ENCODE measurements at places on chromosomes 2 and 18.

- no peak for DNase-seq
Measured at GRCh38 chr18:63701952-63702351, 808 bp upstream of the SERPINB11 start.

DNA sequence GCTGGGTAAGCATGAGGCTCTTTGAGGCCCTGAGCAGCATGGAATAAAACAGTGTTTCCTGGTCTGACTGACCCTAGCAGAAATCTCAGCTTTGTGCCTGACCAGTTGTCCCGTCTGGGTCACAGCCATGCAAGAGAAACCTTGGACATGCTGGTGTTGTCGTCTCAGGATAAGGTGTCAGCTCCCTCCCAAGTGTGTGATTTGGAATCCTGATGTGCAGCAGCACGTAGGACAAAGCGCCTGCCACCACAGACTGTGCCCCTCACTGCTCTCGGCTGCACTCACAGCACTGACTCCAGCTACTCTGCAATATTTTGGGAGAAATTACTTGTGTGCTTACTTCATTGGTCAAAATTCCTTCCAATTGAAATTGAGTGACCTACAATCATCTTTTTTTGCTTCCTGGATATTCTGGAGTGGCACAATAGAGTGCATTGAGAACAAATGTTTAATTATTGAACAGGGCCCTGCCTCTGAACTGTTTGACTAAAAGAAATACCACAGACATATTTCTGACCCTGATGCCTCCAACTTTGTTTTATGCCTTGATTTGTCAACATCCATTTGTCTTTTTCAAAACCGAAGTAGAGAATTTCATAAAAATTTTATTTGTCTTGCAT, 352.4 kb downstream of the SOCS6 start:
- DNase-seq, result no peak

GRCh38 chr2:51516667-51517066, 484.7 kb upstream of the NRXN1 start:
- no peak for DNase-seq

DNA sequence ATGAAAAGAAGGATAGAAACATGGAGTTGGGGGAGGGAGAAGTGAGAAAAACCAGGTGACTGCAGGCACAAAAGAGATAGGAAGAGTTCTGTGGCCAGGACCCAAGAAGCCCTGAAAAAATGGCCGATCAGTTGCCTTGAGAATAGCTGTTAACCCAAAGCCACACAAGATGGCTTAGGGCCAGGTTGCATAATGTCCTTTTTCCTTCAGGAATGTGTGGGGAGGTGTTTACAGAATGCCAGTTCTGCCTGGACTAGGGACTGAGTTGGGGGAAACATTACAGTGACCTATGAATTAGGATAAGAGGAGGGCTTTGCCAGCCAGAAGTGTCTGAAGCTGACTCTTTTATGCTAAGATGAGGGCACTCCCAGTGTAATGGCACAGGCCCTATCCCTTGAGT, 17.1 kb downstream of the FAM110C start:
- DNase-seq, result no peak

DNA sequence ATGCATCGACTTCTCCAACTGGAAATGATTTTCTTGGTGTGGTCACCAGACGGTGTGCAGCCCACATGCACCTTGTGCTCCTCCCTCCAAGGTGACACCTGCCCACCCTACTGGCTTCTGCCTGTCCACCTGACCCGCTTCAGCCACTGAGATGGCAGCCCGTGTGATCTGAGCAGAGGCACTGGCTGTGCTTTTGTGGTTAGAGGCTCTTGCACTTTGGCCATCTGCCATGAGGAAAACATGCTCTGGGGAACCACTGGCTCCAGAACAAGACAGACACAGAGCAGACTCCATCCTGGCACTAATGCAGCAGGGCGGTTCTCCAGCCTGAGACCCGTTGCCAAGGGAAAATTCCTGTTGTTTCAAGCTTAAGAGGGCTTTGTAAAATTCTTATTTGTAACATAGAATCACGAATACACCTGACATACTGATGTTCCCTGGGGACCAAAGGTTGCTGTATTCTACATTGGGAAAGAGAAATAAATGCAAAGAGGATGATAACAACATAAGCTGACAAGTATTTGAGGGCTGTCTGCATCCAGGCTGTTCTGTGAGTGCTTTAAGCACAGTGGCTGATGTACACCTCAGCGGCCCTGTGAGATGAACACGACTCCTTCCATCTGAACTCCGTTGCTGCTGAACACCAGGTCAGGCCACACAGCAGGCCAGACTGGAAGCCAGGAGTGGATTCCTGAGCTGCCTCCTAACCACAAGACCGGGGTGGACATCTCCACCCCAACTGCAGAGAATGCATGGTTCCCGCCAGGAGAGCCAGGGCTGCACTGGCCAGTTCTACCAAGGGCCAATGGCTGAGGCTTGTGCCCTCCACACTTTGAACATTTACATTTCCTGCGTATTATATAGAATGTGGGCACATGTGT, 820.4 kb downstream of the GALR1 start:
- DNase-seq, result no peak

DNA sequence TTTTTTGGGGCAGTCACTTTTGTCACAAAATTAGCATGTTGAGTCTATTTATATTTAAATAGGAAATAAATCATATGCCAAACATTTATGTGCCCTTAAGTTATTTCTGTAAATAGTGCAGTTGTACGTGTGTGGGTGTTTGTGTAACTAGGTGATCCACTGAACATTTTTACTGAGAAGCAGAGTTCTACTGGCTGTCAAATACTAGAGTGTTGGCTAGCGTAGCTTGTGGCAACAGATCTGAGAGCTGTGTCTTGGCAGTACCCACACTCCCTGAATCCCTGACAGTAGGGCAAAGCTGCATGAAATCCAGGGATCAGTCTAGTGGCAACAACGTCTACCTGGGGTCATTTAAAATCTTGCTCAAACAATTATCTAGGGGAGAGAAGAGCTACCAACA, 273.1 kb upstream of the SLC8A1 start:
- DNase-seq, result no peak

DNA sequence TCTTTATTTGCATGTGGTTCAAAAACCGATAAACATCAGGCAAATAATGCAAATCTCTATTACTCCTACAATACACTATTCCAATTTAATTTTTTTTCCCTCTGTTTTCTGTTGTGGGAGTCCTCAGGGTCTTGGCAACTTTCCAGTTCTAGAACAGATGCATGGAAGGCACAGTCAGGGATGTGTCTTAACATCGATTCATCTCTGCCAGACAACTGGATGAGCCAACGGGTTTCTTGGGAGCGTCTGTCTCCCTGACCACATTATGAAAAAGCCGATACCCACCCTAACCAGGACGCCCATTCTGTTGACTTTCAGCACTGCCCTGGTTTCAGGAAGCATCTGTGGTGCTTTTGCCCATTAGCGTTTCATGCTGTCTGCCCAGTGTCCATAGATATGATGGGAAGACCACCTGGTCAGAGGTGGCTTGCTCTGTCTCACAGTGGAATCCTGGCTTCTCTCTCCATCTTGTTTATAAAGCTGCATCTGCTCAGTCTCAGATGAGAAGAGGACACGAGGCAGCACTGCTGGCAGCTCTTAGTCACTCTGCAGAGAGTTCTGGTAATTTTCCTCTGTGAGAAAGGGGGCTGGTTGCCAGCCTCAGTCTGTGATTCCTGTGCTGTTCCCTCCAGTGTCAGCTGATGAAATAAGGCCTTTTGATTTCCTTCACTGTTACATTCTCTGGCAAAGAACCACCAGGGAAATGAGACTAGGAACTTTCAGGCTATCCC, 57.9 kb upstream of the KCNE4 start:
- DNase-seq, result no peak

- no peak for DNase-seq
Measured at GRCh38 chr2:224202281-224202865, 163.3 kb upstream of the SERPINE2 start.

DNA sequence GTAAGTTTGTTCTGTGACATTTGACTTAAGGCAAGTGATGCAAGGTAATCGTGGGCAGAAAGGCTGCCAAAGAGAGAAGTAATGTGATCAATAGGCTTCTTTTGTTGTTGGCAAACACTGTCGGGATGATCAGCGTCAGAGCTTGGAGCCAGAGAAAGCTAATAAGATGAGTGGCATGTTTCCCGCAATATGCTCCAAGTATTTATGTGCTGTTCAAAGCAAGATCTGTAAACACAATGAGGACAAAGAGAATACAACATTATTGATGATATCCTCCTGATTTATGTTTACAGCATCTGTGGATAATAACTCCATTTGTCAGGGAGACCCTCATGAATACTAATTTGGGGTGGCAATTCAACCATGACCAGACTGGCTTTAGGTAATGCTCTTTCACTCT, 603.3 kb downstream of the TDRD15 start:
- no peak for DNase-seq
